Stimulated activated CD8-positive, alpha-beta memory T cell treated with anti-CD3 and anti-CD28 coated beads, Interleukin-7, amount 100 ng/mL, for 1 hour (primary cell): ENCODE measurements at places on chromosomes 6 and 20.

- DNase-seq = no peak
Observed at GRCh38 chr6:36361071-36361470, 24.4 kb upstream of the BNIP5 start.

DNA sequence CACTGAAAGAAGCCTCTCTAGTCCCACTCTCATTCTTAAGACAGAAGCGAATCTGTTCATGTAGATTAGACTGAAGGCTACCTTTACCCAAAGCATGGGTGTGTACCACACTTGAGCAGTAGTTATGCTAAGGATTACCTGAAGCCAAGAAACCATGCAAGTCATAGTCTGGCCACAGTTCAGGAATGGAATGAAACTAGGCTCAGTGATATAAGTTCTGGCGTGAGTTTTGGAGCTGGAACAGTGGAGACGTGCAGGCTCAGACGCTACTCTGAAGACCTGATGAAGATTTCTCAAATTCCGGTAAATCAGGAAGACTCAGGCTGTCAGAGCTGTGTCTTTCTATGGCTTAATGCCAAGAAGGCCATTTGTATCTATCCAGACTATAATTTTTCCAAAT lies 219.9 kb downstream of the HDGFL1 start:
- no peak for DNase-seq

- no peak for DNase-seq
Observed at GRCh38 chr20:61833807-61834610, 231.7 kb downstream of the TAF4 start.

DNA sequence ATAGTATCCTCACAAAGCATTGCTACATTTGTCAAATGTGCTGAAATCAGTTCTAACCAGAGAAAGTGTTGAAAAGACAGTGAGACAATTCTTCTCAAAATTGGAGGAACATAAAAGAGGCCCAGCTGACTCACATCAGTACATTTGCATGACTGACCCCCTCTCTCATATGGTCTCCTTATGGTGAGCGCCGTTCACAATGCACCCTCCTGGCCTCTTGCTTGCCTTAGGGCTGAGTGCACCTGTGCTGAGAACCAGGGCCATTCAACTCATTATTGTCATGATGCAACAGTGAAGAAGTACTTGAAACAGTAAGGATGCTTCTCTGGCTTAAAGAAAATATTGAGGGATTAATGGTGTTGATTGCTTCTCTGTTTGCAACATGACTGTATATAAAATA lies 375.2 kb upstream of the AGPAT4 start:
- DNase-seq = no peak

GRCh38 chr6:40164345-40164755 lies 230.1 kb upstream of the MOCS1 start:
- DNase-seq = no peak

- no peak for DNase-seq
Observed at GRCh38 chr20:46722450-46722849, 13.0 kb downstream of the SLC2A10 start.

DNA sequence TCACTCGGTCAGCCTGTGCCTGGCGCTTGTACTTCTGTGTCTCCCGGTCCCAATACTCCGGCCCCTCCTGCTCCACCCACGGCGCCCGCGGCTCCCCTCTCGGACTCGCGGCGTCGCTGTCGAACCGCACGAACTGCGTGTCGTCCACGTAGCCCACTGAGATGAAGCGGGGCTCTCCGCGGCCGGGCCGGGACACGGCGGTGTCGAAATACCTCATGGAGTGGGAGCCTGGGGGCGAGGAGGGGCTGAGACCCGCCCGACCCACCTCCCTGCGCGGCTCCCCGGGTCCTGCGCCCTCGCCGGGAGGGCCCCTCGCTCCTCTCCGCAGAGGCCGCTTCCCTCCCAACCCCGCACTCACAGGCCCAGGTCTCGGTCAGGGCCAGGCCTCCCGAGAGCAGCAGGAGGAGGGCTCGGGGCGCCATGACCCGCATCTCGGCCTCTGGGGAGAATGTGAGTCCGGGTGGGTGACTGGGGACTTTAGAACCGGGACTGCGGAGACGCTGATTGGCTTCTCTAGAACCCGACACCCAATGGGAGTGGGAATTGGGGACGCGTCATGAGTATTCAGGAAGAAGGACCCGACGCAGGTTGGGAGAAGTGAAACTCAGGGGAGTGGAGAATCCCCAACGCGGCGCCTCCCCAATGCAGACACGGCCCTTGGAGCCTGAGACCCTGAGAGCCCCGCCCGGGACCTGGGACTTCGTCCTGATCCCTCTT lies at the start of gene HLA-C:
Gene HLA-C (minus strand): TSS at position 452 of the 717 bp plus-strand sequence. CDS start 21 bp downstream, at position 431.
- DNase-seq = peak; percentile 74

GRCh38 chr20:13898012-13898612 lies 92.3 kb downstream of the SEL1L2 start:
- DNase-seq = no peak

- no peak for DNase-seq
Observed at GRCh38 chr6:10552270-10552810, 31.2 kb downstream of the GCNT2 start.

- DNase-seq = peak; percentile 48
Observed at GRCh38 chr20:43749734-43750294, 23.0 kb upstream of the GTSF1L start.

DNA sequence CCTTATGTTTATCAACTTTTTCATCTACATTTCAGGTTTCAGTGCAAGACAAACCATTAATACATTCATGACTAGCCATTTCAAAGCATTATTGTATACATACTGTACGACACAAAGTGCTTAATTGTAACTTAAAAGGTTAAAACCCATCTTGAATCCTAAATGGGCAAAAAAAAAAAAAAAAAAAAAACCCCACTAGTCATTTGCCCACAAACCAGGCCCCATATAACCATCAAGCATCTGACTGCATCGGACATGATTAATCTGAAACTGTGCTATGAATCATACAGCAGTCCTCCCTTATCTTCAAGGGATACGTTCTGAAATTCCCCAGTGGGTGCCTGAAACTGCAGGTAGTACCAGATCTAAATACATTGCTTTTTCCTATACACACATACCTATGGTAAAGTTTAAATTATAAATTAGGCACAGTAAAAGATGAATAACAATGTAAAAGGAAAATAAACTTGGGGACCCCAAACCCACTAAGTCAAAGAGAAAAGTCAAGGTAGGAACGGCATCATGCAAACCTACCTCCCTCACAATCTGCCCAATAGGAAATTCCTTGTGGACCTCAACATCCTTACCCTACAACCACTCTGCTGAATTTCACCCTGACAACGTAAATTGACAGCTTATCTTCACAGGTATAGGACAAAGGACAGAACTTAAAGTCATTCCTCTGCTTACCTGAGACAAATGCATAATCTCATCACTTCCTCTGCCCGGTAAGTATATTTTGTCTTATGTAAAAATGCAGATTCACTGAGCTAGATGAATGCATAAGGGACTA lies 14.3 kb downstream of the B4GALT5 start:
- DNase-seq = no peak

DNA sequence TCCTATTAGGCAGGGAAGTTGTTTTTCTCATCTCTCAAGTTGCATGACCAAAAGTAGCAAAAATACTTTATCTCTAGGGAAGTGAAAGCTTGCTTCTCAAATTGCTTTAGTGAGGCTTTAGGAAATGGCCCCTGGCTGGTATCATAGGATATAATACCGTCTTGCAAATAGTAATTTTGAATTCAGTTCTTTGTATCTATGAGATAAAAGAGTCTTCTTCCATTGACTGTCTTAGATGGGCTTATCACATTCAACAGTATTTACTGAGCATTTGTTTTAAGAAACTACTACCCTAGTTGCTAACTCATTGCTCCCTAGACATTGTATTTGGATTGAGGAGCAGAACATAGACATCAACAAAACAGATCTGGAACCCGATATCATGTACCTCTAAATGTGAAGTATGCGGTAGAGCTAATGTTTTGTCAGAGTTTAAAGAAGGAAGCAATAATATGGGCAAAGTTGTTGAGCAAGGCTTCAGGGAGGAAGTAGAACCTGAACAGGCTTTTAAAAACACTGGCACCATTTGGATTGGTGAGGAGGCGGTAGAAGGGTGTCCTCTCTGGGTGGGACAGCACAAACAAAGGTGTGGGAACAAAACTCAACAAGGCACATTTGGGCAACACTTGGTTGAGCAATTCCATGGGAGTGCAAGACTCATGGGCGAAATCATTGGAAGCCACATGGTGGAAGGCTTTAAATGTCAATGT lies 101.5 kb downstream of the SGK1 start:
- DNase-seq = no peak

- no peak for DNase-seq
Observed at GRCh38 chr20:40667503-40667902, 21.5 kb downstream of the MAFB start.

DNA sequence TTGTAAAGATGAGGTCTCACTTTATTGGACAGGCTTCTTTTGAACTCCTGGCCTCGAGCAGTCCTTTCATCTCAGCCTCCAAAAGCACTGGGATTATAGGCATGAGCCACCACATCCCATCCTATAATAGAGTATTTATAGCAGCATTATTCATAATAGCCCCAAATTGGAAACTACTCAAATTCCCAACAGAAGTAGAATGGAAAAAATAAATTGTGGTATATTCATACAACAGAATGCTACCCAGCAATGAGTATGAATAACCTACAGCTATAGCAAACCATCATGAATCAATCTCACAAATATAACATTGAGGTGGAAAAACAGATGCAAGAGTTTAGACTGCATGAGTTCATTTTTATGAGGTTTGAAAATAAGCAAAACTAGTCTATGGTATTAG lies 84.8 kb upstream of the BTBD3 start:
- no peak for DNase-seq

DNA sequence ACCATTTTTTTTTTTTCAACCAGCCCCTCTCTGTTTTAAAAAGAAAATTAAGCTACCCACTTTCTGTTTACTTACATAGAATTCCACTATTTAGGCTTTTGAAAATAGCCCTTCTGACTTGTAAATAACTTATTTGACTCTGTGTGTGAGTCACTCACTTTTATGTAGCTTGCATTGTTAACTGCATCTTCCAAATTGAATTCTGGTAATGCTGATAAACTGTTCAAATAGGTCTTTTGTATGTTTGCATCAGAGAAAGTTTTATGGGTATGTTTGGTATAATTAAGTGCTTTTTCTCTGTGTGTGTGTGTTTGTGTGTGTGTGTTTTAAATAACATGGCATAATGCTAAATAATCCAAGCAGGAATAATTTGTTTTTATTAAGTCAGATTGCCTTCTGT lies 360.1 kb downstream of the PLCB1 start:
- no peak for DNase-seq

DNA sequence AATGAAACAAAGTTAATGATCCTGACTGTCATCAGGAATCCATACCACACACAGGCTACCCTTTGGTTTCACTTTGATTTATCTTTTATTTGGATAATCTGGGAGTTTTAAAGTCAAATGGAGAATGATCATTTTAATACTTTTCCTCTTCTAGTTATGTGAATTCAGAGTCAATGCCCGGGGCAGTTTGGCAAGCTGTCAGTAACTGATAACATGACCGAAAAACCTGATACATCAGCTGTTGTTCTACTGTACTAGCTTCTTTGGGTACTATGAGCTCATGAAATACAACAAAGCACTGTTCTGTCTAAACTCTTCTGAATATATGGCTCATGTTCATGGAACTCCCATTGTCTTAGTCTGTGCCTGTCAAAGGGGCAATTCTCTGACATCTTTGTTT lies 30.2 kb downstream of the KLHL31 start:
- DNase-seq = no peak

- DNase-seq = no peak
Observed at GRCh38 chr6:108531332-108531731, 29.4 kb upstream of the FOXO3 start.

- DNase-seq = no peak
Observed at GRCh38 chr20:18702736-18703135, 110.8 kb upstream of the SCP2D1 start.

GRCh38 chr6:165686596-165687365 lies 23.7 kb upstream of the PDE10A start:
- DNase-seq = no peak

DNA sequence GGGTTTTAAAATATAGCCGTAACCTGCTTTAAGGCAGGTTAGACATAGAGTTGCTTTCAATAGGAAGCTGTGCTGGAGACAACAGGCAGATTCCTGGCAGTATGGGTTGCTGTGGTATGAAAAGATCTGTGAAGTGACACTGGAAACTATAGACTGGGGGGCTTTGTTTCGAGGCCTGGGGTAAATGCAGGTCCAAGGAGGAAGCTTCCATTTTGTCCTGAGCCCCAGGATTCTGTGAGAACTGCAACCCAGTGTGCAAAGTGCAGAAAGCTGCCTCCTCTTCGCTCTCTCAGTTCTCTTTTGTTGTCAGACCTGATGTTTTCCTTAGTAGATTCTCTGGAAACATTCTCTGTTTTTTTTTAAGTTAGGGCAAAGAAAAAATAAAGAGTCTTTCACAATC lies 86.9 kb downstream of the LYRM4 start:
- DNase-seq = no peak

DNA sequence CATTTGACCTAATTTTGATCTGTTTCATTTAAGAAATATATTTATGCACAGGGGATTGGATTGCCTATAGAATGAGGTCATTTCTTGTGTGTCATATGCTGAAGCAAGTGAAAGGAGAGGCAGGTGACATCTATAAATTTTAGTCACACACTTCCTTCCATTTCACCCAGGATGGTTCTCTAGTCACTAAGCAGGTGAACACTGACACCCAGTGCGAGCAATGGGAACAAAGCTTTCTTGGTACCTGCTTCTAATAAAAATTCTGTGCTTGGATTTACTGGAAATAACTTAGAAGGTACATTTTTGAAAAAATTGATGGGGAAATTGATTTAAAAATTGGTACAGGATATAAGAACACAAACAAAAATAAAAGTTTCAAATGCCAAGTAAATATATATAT lies 66.9 kb upstream of the MC3R start:
- no peak for DNase-seq

DNA sequence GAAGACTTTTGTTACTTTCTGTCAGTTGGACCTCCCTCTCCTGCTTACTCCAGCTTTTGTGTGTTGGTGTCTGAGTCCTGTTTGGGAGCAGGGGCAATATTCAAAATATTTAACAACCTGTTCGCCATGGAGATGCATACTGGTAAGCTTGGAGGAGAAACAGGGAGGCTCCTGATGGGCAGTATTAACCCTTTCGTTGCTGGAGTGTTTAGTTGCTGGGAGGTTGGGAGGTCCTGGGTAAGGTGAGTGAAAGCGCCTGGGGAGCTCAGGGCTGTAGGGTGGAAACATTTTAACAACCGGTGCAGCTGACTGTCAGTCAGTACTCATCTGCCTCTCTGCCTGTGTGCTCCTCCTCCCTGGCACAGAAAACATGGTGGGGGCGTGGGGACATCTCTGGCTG lies 4.2 kb downstream of the TULP1 start:
- no peak for DNase-seq
